NCI-H774 (cell line): ENCODE measurements at places on chromosomes 1 and 21.

GRCh38 chr1:205266611-205267305 lies 39.0 kb downstream of the TMCC2 start:
- DNase-seq = no peak

DNA sequence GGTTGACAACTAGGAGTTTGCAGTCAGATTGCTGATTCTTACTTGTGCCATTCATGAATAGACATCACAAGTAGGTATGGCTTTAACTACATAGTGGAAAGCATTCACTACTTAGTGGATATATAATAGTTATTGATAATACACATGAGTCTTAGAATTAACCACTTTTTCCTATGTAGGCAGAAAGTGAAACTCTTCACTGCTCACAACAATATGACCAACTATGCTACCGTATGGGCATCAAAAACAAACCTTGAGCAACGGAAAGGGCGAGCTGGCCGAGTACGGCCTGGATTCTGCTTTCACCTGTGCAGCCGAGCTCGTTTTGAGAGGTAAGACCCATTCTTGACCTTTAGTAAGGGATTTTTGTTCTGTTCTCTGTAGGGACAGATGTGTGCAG lies 38.7 kb downstream of the DHX9 start:
- DNase-seq = no peak

- DNase-seq = no peak
These were observed 560.3 kb upstream of the ZP4 start for GRCh38 chr1:238450976-238451375.

- DNase-seq = no peak
These were observed 606 bp upstream of the FMO4 start for GRCh38 chr1:171313319-171313834.

DNA sequence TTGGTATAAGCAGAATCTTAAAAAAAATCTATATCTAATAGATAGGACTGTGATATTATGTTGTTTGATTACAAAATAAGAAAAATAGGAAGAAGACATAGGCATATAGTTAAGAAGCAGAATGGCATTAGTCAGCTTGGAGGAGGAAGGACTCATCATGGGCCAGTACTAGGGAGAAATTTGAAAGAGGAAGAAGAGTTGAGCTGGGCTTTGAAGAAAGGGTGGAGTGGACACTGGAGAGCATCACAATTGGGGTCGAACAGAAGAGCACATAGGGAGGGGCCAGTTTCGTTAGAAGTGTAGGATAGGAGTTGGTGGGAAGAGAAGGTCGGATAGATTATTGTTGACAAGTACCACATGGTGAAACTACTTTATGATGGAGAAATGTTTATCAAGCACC lies 129.3 kb downstream of the CACHD1 start:
- no peak for DNase-seq

DNA sequence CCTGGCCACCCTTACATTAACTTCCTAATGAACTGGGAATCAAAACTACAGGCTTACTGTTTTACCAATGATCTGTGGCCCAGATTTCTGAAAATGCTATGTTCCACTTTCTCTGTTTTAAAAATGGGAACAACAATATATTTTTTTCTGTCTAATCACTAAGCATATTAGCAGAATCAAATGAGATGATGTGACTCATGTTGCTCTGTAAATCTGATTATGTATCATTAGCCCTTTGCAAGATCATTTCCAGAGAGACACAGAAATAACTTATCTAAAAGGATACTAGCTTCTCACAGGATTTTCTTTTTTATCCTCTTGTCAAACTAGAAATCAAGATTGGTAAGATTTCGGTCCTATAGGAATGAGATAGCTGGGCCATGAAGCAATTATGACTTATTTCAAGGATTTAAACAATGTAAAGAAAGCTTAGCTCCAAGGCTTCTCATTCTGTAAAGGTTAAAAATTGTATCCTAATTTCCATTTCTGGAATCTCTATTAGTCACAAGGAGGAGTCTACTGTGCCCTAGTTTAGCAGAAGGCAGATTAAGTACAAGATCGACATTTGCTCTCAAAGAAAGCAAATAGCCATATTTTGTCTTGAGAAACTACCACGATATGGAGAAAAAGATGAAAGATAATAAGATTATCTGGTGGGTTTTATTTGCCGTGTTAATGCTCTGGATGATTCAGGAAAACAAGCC lies 32.4 kb upstream of the CAMSAP2 start:
- no peak for DNase-seq

DNA sequence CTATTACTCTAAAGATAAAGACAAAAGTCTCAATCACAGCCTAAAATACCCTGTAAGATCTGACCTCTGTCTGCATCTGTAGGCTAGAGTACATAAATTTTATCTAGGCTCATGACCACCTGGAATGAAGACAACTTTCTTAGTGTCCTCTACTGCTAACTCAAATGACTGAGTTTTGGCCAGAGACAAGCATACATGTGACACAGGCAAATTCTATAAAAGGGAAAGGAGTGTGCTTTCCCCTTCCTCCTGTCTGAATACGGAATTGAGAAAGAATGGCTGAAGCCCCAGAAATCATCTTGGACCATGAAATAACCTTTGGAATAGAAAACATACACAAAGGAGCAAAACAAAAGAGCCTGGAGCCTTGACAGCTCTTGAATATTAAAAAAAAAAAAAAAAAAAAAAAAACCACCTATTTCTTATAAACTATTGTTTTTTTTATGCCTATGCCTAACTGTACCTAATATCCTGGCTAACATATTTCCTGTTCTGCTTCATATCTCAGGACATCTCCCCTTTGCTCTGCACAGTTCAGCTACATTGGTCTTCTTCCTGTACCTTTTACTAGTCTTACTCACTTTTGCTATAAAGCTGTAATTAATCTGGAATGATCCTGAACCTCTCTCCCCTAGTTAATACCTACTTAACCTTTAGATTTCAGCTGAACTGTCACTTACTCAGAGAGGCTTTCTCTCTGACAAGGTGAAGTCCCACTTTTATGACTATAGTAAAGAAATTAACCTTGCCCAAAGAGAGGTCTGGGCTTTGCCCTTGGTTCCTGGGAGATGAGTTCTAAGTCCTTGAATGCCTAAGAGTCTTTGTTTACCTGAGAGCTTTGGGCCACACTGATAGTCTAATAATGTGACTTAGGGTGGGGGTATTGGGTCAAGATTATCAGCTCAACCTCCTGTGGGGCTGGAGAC lies 16.1 kb downstream of the UCHL5 start:
- no peak for DNase-seq

GRCh38 chr1:204457666-204458065 lies 36.9 kb downstream of the PIK3C2B start:
- DNase-seq = no peak

DNA sequence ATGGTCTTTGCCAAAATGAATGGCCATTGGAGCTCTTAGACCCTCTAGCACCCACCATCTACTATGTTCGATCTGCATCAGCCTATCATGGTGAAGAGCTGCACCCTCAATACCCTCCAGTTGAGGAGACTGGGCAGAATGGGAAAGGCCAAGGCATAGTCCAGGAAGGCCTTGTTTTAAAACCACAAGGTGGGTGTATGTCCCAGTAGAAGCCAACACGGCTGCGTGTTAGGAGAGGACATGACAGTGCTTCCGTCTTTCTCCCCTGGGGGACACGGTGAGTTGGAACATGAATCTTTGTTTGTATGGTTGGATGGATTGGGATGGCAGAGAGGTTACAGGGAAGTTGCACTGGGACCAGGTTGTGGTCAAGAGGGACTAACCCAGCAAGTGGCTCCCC lies 18.6 kb upstream of the SH3D21 start:
- no peak for DNase-seq

DNA sequence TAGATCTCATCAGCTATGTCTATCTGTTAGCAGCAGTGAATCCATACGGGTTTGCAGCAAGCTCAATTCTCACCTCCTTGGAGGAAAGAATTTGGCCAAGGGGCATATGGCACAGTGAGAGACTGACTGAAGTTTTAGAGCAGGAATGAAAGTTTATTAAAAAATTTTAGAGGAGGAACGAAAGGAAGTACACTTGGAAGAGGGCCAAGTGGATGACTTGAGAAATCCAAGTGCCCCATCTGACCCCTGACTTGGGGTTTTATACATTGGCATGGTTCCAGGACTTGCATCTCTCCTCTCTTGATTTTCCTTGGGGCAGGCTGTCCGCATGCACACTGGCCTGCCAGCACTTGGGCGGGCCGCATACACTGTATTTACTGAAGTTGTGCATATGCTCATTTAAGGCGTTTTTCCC lies 9.2 kb upstream of the OSBPL9 start:
- no peak for DNase-seq

DNA sequence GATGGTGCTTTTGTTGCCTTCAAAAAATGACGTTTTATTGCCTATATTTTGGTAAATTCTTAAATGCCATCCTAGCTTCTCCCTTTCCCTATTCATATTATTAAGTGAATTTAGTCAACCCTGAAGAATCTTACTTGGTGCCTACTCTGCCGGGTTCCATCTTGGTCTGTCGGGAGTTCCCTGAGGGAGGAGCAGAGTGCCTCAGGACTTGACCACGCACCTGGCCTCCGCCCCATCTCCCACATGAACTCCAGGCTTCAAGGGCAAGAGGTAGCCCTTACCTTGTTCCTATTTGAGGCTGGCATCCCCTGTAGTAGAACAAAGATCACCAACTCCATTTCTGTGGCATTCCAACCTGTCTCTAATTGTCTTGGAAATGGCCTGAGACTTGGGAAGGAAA lies 21.5 kb downstream of the VANGL2 start:
- no peak for DNase-seq

- no peak for DNase-seq
These were observed 307.0 kb downstream of the SETD4 start for GRCh38 chr21:35753308-35753707.

- no peak for DNase-seq
These were observed 60.1 kb upstream of the KAZN start for GRCh38 chr1:14538335-14538734.

DNA sequence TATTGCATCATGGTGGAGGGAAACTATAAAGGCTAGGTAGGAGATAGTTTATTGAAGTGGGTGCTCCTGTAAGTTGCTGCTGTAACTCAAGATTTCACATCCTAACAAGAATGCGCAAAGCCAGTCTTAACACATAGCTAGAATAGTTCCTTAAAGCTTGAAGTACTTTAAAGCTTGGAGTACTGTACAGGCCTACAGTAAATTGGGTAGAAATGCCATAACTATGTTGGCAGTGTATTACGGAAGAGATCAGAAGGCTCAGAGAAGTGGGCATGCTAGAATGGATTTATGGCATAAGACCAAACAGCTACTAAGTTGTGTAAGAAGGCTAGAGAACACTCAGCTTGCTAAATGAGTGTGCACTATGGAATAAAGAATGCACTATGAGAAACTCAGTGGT lies 44.5 kb downstream of the DMRTA2 start:
- no peak for DNase-seq

DNA sequence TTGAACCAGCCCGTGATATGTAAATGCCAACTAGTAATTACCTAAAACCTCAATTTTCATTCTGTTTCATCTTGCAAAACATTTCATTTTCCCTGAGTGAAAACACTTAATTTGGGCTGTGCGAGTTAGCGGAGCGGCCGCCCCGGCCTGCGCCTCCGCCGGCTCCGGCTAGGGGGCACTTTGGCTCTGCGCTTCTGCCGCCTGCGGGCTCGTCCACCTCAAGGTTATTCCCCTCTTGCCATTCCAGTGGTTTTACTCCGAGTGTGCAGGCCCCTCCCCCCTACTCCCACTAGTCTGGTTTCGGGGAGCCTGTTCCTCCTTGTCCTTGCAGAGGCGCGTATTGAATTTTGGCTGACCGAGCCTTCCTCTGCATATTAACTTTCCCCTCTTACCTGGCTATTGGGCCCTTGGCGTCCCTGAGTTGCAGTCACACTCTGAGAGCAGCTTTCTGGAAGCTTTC lies 55.6 kb downstream of the PEX14 start:
- no peak for DNase-seq

- no peak for DNase-seq
These were observed 298.7 kb downstream of the NPHP4 start for GRCh38 chr1:5693568-5693967.

GRCh38 chr1:213375002-213375401 lies 324.0 kb downstream of the RPS6KC1 start:
- DNase-seq = no peak

- DNase-seq = no peak
These were observed 1.9 kb downstream of the NTRK1 start for GRCh38 chr1:156862584-156862983.

- no peak for DNase-seq
These were observed 18.0 kb upstream of the IFNAR2 start for GRCh38 chr21:33211732-33212131.

DNA sequence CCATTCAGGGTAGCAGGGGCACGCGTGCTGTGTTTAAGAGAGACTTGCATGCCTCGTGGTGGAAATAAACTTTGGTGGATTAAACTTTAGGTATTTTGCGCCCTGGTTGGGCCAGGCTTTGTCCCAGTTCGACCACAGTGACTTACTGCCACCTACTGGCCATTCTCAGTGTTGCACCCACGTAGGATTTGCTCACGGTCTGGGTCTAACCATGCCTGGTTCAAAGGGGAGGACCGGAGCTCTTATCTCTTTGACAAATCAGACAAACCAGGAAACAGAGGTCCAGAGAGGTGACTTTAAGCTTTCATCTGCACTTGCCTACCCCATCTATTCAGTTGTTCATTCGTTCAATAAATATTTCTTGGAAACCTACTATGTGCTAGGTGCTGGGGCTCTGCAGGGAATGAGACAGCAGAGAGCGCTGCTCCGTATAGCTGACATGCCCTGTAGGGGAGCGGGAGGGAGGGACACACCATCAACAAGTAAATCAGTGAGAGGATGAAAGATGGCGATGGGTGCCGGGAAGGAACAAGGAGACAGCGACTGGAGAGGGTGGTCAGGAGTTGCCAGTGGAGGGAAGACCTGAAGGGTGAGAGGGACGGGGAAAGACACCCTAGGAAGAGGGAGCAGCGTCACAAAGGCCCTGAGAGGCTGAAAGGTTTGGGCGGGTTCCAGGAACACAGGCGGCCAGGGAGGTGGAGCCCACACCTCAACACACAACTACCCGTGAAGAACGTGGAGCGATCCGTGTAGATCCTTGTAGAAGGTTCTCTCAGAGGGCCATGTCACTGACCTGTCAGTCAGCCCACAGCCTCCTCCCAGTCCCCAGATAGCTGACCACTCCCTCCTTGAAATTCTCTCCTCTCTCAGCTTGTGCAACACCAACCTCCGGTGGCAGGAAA lies 27.2 kb upstream of the TINAGL1 start:
- DNase-seq = peak; percentile 95

GRCh38 chr1:201766131-201766866 lies 62.7 kb upstream of the IPO9 start:
- no peak for DNase-seq

- DNase-seq = no peak
These were observed 37.2 kb downstream of the GNB1 start for GRCh38 chr1:1853593-1854257.

- no peak for DNase-seq
These were observed 53.2 kb downstream of the PRKCZ start for GRCh38 chr1:2103266-2103900.

DNA sequence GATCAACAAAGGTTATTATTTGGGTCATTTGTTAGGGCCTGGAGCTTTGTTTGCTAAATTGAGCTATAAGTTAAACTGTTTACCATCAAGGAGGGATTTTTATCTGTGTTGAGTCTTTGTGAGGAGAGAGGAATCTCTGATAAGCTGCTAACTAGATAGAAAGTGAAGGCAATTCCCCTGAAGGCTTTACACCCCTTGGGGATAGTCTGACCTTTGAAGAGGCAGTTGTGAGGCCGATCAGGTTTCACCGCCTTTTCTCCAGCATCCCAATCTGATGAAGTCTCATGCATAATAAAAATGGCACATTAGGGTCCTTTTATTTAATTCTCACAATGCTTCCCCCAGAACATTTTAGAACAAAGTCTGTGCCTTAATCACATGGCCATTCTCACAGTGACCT lies 21.8 kb downstream of the C1orf21 start:
- DNase-seq = no peak

GRCh38 chr1:97791251-97791650 lies 129.6 kb downstream of the DPYD start:
- DNase-seq = no peak
